Renal pelvis (tissue), 12 donors: ENCODE measurements at places on chromosomes 12 and 14. TPM values are rescaled to one million over a fixed set of nuclear protein-coding genes. Genes with fewer than 3 reads are reported as not detected.

- DNase-seq: no peak
These were observed 46.4 kb downstream of the KRT80 start for GRCh38 chr12:52145228-52146088.

- DNase-seq: no peak
These were observed 46.7 kb downstream of the BHLHE41 start for GRCh38 chr12:26077915-26078702.

- DNase-seq: peak; percentile 12
These were observed 126.7 kb downstream of the TTC6 start for GRCh38 chr14:37721976-37722659.

POTEM gene
- not detected for polyA plus RNA-seq

DNA sequence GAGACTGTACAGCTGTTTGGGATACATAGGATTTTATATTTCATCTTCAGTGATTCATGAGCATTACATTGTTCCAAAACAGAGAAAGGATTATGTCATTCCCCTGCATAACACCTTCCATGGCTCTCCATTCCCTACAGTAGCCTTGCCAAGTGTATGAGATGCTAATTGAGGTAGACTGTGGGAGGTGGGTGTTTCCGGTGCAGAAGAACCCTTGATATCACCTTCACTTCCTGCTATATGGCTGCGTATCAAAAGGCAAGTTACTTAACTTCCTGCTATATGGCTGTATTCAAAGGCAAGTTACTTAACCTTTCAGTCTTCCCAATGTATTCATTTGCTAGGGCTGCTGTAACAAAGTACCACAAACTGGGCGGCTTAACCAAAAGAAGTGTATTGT, 11.2 kb downstream of the FAR2 start:
- no peak for DNase-seq

DNA sequence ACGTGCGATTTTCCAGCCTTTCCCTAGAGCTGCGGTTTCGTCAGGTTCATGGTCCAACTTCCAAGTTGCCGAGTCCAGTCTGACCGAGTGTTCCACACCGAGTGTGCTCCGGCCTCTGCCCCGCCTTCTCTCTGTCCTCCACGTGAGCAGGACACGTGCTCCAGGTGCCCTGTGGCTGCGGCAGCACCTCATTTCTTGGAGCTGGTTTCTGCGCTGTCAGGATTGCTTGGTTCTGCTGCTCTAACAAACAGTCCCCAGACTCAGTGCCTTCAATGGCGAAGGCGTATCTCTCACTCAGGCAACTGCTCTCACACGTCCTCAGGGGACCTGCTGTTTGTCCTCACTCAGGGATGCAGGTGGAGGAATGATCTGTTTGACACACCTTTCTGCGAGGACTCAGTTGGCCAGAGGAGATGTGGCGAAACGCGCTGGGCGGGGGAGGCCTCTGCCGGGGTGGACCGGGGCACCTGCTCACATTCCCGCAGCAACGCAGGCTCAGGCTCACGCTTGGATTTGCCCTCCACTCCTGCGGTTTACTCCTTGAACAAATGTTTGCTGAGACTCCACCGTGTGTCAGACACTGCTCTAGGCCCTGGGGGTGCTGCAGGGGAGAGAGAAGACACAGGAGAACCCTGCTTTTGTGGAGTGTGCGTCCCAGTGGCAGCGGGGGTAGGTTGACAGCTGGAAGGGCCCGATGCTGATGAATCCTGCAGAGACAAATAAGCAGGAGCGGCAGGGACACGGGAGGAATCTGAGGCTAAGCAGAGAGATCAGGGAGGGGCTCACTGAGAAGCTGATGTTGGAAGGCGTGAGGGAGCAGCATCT, 63.4 kb upstream of the FBRSL1 start:
- DNase-seq: no peak

DNA sequence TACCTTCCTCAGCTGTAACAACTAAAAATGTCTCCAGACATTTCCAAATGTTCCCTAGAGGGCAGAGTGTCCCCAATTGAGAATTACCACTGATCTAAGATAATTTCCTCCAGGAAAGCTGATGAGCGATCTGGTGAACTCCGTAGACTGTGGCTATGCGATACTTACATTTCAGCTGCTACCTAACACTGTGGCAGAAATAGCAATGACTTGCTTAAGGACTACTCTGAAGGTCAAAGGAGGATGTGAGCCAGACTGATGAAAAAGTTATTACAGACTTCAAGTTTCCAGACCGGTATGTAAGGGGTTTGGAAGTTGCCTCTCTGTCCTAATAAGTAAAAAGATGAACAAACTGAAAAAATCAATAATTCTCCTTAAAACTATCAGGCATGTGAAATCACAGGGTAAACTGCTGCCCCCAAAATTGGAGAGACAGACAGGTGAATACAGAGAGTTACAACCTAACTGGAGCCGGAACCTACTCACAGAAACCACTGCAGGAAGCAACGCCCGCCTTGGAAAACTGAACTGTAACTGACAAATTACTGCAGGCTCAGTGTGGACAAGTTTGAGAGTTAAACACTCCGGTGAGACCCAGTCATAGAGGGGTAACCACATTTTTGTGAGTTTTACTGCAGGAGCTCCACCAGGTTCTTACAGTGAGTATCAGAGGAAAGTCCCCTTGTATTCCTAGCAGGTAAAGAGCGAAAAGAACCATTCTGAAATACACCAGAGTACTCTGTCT, 60.0 kb upstream of the PARP11 start:
- DNase-seq: no peak

- no peak for DNase-seq
These were observed 34.6 kb upstream of the MEG3 start for GRCh38 chr14:100791348-100791735.

DNA sequence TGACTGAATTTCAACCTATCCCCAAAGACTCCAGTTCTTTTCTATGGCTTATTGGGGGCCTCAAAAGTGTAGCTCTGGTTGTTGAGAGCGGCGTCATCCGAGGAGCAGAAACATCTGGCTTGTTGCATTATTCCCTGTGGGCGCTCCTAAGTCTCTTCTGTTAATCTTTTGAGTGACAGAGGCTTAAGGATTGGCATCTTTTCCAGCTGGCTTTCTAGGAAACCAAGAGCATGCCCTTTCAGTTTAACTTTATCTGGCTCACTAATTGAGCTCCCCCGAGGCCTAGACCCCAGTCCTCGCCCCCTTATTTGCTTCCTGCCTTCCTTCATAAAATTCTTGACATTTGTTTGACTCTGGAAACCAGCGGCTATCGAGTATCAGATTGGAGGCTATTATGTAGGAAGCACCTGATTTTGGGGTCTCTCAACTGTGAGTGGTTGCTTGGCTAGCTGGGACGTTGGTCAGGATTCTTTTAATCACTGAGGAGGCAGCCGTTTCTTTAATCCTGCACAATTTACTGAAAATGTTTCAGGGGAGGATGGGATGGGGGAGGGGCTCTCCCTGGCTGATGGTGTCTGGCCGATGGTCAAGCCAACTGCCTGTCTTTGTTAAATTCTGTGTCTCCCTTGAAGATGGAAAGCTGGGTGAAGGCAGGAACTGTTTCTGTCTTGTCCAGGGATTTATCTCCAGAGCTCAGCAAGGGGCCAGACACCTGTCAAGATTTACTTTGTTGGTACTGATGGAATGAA, 3.1 kb downstream of the SMOC1 start:
- DNase-seq: no peak

- DNase-seq: no peak
These were observed 111.3 kb downstream of the DENND5B start for GRCh38 chr12:31479516-31480210.
